ENCODE measurements at places on chromosomes 3 and 15. TPM values are rescaled to one million over a fixed set of nuclear protein-coding genes. Genes with fewer than 3 reads are reported as not detected.

SUSD5 gene
- total RNA-seq = 1.4 TPM

CHRM5 gene
- total RNA-seq = under 0.01 TPM

CCK gene
- total RNA-seq = 1.5 TPM

ZNF80 gene
- not detected for total RNA-seq

FBXL2 gene
- 40.8 TPM for total RNA-seq

RBPMS2 gene
- total RNA-seq = not detected

U2SURP gene
- total RNA-seq = 104 TPM

CPOX gene
- 24.3 TPM for total RNA-seq

MYL3 gene
- not detected for total RNA-seq

HPS3 gene
- 8.3 TPM for total RNA-seq

EIF4E3 gene
- 6.3 TPM for total RNA-seq

P3H2 gene
- 174 TPM for total RNA-seq

GOLGA8Q gene
- 0.49 TPM for total RNA-seq

FAM107A gene
- total RNA-seq = not detected

FSIP1 gene
- 4.9 TPM for total RNA-seq

CHRNA5 gene
- total RNA-seq = 13.9 TPM

GOLGA8N gene
- 2.0 TPM for total RNA-seq

RAD54L2 gene
- total RNA-seq = 33.2 TPM

ZNF35 gene
- 10.0 TPM for total RNA-seq

IGSF11 gene
- total RNA-seq = not detected

CCR3 gene
- total RNA-seq = 0.19 TPM

C3orf85 gene
- not detected for total RNA-seq

ITGB5 gene
- 172 TPM for total RNA-seq

SNX22 gene
- 0.31 TPM for total RNA-seq

C3orf20 gene
- total RNA-seq = 0.12 TPM

AADAC gene
- not detected for total RNA-seq

SLC38A3 gene
- not detected for total RNA-seq

AP3B2 gene
- 5.5 TPM for total RNA-seq

ACTC1 gene
- total RNA-seq = not detected

PIGB gene
- 24.4 TPM for total RNA-seq

ZBTB47 gene
- total RNA-seq = 21.8 TPM

KBTBD13 gene
- not detected for total RNA-seq

AHSG gene
- total RNA-seq = 0.67 TPM

IQCB1 gene
- 23.3 TPM for total RNA-seq
